NCI-H1417 (cell line): ENCODE measurements at places on chromosomes 7 and 10.

DNA sequence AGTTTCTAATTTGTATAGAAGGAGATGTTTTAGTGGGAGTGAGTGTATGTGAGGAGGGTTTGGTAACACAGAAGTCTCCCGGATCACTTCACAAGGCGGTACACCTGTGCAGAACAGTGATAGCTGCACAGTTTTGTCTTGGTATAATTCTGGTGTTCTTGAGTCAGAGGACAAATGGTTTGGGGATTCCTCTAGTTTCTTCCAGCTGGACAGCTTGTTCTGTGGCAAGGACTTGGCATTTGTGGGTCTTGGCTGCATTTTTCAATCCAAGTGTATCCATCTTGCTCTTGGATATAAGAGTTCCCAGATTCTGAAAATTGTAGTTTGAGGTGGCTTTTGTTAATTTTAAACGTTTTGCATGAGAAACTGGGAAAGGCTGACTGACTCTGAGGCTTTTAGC lies 135.7 kb downstream of the AHR start:
- no peak for DNase-seq

GRCh38 chr10:67250686-67251085 lies 324.9 kb downstream of the LRRTM3 start:
- no peak for DNase-seq

DNA sequence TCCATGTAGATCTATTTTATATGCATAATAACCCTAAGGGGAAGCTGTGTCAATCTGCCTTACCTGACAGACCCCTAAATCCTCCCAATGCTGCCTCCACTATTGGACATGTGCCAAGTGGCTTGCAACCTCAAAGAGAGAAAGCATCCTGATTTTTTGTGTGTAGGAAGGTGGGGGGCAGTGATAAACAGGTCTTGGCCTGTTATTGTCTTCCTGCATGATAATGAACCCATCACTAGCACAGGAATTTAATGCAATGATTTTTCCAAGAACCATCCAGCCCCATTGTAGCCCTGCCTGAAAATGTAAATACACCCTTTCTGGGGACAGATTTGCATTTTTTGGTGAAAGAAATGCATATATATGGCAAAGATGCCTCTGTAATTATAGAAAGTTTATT lies 850.2 kb downstream of the LRMDA start:
- peak; percentile 55 for DNase-seq

DNA sequence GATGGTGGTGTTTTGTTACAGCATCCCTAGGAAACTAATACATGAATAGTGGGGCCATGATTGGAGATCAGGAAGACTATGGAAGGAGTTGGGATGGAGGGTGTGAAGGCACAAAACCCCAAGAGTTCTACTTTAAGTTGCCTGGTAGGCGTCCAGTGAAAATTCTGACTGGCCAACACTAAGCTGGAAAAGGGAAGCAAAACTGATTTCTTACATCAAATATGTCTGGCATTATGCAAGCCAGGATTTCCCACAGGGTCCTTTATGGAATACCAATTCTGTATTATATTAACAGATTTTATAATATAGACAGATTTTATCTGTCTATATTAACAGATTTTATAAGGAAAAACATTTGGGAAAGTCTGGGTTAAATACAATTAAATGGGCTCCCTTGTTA lies 16.2 kb downstream of the CPVL start:
- no peak for DNase-seq

- DNase-seq = peak; percentile 74
Observed at GRCh38 chr10:2839081-2839725, 228.1 kb upstream of the PFKP start.

DNA sequence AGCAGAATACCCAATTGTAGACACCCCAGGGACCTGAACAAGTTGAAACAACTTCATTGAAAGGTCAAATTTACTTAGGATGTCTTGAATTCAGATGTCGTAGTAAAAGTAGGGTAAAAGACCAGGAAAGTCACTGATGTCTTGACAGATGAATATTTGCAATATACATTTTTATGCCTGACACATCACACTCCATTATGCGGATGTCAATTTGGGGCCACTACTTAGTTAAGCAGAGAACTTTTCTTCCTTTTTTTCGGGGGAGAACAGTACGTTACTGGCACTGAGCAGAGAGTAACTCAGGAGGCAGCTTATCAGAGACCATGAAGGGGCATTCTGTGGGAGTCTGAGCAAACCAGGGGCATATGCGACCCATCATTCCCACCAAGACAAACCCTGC lies 4.9 kb downstream of the ITGA8 start:
- DNase-seq = no peak

DNA sequence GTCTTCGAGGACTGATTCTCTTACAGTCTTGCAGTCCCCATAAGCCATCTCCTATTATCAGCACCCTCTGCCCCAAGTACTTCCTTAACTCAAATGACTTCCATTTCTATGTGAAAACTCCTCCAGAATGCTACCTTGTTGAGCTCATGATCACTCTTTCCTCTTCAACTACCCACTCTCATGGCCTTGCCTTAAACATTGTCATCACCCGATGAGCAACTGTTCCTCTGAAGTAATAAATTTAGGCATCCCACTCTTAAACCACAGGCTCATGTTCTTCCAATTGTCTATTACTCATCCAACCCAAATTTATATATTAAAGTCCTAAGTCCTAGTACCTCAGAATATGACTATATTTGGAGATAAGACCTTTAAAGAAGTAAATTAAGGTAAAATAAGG lies 152.9 kb downstream of the C1GALT1 start:
- no peak for DNase-seq

DNA sequence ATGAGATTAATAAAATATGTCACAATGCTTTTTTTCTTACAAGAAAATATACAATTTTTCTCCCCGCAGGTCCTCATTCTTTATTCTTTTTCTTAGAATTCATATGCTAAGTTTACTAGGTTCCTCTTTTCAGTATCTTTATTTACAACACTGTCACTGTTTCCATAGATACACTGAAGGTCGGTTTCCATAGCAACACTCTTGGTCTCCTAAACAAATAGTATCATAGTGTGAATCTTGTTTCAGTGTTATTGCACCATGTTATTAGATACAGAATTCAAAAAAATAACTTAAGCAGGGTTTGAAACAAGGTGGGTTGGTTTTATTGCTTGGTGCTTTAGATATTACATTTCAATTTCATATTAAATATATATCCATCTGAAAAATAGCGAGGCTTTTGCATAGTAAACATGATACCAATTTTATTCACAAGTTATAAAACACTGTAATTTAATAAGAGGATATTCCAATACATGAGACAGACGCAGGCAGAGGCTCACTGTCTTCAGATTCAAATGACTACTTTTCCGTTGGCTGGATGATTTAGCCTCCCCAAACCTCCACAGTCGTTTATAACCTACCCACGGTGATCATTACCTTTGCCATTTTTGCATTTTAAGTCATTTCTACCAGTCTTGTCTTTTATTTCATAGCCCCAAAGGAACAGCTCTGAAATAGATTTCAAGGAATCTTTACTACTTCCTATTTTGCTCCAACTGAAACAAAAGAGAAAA lies 88.9 kb upstream of the KLF6 start:
- peak; percentile 69 for DNase-seq

DNA sequence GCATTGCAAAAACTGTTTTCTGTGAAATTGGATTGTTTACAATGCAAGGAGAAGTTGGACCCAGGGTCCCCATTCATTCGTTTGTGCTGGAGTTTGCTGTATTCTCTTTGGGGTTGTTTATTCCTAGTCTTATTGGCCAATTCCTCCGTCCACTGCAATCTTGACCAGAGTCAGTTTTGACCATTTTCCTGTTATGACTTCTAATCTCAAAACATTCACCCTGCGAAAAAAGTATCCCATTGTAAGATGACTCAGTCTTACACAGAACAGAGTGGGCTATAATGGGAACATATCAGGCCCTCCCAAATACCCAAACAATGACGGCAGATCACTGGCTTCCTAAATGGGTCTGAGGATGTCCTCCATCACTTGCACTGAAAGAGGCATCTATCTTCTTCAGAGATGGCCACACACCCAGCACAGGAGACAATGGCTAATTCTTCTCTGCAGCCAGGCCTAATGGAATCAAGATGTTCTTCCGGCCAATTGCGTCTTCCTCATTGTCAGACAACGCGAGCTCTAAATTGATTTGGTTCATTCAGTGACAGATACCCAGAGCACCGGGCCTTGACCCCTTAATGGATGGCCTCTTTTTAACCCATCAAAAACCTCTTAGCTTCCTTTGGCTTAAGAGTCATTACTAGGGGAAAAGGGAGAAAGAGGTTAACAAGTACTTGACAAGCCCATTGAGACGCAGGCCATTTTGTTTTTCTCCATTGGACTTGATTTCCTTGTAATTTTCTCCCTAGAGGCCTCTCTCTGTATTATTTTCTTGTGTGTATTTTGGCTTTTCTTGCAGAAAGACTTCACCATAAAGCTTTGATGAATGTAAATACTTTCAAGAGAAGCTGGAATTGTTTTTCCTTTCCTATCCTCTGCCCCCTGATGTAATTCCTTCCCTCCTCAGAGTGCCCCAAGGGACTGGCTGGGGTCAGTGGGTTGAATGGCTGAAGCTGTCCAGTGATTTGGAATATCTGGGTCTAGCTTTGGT lies 129.6 kb downstream of the PRPF18 start:
- peak; percentile 9 for DNase-seq

GRCh38 chr10:88932539-88933256 lies 19.9 kb downstream of the ACTA2 start:
- peak; percentile 85 for DNase-seq

DNA sequence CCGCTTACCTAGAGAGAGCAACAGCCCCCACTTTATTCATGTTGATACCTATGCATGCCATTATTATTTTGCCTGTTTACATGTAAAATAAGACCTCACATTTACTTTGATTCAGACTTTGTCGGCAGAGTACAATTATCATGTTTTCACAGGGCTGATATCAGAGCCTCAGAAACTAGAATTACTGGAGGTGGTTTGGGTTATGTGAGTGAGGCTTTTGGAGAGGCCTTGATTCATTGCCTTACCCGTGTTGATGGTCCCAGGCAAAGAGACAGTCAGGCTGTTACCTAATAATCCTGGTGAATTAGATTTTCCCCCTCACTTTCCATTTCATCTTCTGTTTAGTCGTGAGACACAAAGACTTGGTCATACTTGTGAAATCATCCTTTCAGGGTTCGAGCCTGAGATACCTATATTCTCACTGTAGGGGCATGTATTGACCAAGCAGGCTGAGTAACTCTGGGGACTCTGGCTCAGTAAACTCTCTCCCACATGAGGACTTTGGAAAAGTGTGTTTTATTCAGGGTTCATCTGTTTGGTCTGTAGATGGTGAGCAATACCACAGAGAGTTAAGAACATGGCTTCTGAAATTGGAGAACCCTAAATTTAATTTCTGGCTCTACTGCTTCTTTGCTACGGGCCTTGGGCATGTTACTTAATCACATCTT lies 150.9 kb downstream of the CELF2 start:
- no peak for DNase-seq

- no peak for DNase-seq
Observed at GRCh38 chr10:46248651-46249146, 38.1 kb upstream of the ANTXRL start.

- DNase-seq = no peak
Observed at GRCh38 chr10:11050301-11051287, 32.9 kb downstream of the CELF2 start.

DNA sequence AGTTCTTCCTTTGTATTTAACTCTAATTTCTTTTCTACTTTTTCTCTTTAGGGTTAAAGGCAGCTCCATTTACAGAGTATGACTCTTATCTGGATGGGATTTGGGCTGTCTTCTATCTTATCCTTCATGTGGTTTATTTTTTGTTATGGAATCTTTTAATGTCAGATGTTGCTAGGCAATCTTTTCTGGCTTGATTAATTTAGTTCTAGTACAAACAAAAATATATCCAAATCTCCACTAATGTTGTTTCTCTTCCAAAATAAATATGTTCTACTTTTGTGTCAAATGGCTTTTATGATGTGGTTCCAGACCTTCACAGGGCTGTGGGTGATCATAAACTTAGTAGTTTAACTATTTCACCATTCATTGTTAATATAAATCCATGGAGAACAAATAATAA lies 246.9 kb downstream of the AHR start:
- DNase-seq = no peak

- DNase-seq = no peak
Observed at GRCh38 chr10:93296151-93296550, 186.0 kb downstream of the MYOF start.

- DNase-seq = no peak
Observed at GRCh38 chr7:125661006-125661405, 731.4 kb upstream of the POT1 start.

DNA sequence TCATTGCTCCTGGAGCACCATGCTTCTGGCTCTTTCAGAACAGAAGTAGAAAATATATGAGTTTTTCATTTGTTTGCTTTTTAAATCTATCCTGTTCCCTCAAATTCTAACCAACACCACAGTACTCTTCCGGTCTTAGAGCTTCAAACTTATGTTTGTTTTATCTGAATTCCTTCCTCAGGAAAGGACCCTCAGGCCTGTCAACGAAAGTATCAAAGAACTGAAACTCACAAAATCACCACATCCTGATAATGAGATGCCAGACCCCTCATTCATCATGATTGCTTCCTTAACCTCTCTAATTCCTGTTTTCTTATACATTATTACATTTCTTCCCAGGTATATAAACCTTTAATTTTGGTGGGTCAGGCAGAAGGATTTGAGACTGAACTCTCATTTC lies 135.2 kb downstream of the BMS1 start:
- no peak for DNase-seq

- DNase-seq = no peak
Observed at GRCh38 chr7:86920154-86920553, 139.3 kb downstream of the ELAPOR2 start.

DNA sequence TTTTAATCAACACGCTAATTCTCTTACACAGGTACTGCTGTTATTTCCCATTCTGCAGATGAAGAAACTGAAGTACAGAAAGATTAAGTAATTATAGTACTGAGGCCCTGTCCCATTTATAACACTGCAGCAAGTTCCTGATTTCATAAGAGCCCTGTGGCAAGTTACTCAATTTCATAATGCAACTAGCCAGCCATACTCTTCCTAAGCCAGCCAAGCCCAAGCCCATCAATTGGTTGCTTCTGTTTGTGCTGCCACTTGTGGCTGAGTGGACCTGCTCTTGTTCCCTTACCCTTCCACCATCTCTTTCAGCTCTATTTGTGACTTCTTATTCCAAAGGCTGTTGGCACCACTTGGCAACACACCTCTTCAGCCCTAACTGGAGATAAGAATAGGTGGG lies 19.7 kb upstream of the PRPF18 start:
- no peak for DNase-seq

DNA sequence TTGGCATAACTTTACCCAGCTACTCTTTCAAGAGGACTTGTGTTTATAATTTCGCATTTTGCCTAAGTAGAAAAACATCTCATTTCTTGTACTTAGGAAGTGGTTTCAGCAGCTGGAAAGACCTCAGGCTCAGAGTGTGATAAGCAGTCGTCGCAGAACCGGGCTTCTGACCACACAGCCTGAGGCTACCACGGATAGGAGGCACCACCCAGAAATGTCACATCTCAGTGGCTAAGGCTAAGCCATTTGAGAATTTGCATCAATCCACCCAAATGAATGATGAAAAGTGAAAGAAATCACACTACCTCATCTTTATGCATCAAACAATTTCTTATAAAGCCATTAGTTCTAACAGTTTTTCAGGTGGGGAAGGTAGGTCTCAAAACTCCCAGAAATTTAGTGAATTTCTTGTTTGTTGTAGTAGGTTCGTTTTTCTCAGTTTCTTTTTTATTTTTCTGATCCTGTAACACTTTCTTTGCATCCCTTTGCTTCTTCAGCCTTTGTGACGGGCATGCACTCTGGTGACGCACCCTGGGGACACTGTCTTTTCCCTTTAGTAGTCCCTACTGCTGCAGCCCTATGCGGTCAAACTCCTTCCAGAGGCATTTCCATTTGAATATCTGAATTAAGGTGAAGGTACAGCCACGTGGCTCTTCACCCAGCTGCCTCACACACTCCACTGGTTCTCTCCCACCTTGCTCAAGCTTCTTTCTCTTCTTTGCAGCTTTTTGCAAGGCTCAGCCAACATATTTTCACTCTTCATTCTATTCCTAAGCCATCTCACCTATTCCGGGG lies 68.5 kb downstream of the MAP3K8 start:
- DNase-seq = no peak
